ENCODE measurements at places on chromosomes 1 and 21.

DNA sequence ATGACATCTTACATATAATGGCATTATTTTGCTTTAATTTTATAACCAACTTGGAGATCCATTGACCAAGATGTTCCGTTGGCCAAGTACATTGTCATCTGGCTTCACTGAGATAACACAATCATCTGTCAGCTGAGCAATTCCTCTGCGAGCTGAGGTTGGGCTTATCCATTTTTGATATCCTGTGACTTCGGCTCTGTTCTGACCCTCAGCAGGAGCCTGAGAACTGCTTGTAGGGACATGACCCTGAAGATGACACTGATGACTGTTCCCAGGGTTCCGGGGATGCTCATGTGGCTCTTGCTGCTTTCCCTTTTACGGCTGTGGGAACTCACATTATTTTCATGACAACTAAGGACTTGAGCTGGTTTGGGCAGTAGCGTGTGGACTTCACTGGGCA lies 51.2 kb downstream of the TLR5 start:
- DNase-seq = no peak

DNA sequence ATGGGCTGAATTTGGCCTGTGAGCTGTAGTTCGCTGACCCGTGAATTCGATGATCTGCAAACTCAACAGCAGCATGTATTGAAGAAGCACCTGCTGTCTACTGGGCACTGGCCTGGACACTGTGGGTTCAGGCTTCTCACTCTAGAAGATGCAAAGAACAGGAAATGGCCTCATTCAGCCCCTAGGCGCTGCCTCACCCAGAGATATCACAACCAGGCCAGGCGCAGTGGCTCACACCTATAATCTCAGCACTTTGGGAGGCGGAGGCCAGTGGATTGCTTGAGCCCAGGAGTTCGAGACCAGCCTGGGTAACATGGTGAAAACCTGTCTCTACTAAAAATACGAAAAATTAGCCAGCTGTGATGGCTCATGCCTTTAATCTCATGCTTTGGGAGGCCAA lies 23.6 kb downstream of the MFAP2 start:
- DNase-seq = no peak

DNA sequence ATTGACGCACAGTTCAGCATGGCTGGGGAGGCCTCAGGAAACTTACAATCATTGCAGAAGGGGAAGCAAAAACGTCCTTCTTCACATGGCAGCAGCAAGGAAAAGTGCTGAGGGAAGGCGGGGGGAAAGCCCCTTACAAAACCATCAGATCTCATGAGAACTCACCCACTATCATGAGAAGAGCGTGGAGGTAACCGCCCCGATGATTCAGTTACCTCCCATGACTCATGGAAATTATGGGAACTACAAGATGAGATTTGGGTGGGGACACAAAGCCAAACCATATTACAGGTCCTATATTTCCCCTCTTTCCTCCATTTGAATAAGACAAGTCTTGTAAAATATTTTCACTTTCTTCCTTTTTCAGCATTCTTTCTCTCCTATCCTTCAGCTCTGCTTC lies 7.7 kb upstream of the TTLL7 start:
- DNase-seq = no peak

DNA sequence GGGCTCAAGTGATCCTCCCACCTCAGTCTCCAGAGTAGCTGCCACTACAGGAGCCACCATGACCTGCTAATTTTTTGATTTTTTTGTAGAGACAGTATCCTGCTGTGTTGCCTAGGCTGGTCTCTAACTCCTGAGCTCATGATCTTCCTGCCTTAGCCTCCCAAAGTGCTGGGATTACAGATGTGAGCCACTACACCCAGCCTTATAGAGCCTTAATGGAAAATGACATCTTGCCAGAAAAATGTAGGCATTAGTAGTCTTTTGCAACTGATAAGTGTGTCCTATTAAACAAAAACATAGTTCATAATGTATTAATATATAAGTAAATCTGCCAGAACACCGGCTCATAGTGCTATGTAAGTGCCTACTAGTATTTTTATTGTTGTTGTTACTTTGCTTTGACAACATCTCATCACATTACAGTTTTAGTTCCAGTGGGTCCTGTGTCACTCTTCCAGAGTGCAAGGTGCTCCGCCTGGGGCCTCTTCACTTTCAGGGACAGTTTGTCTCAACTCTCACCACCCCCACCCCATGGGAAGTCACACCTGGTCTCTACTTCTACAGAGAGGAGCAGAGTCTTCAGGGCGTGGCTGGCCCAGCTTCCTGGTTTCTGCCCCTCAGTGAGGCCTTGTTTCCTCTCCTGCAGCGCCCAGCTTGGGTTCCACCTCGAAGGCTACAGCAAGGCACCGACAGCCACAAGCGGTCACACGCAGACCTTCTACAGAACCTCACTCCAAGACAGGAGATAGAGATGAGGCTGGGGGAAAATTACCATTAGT lies 30.1 kb downstream of the RHOU start:
- DNase-seq = no peak

DNA sequence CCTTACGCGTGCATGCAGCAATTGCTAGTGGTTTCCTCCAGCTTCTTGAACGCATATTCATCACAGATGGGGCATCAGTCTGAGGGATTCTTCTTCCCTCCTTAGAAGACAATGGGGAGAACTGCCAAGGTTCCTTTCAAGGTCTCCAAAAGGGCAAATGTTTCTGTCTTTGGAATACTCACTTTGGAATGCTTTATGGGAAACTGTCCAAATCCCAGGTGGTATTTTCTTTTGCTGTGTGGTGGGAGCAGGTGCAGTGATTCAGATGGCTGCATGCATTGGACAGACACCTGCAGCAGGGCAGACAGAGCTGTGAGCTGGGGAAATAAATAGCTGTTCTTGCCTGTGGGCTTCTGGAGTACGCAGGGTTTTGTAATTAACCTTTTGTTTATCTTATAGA lies 40.5 kb downstream of the URB2 start:
- no peak for DNase-seq

- no peak for DNase-seq
These were observed at the start of gene TMEM51 for GRCh38 chr1:15153184-15153841. Gene TMEM51, plus strand, starts transcription at chr1:15153747. Its CDS starts 61,341 bp downstream, at chr1:15215088.

GRCh38 chr1:57839526-57839925 lies 415.7 kb upstream of the DAB1 start:
- DNase-seq = no peak

GRCh38 chr1:206106328-206107167 lies 10.6 kb downstream of the AVPR1B start:
- DNase-seq = peak; percentile 58

DNA sequence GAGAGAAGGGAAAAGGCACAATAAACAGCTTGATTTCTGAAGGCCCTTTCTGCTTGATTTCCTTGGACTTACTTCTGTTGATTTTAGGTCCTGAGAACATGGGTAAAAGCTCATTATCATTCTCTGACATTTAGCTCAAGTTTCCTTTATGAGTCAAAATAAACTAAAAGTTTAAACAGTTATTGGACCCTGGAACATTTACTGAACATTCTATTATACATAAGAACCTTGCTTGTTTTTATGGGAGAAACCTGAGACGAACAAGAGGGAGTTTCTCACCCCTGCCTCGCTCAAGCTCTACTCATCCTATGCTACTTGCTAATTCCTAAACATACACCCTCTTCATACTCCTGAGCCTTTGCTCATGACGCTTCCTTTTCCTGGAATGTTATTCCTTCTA lies 538.3 kb upstream of the PKN2 start:
- DNase-seq = no peak

Data from activated naive CD4-positive, alpha-beta T cell (primary cell).